ENCODE measurements at places on chromosomes 7 and 10. TPM values are rescaled to one million over a fixed set of nuclear protein-coding genes. Genes with fewer than 3 reads are reported as not detected.
A peak's percentile ranks its signal among the peaks of the same experiment; 100 is the strongest.

ABCC2 gene
- 0.26 TPM for total RNA-seq

UPK3BL2 gene
- 0.21 TPM for total RNA-seq

PAOX gene
- 4.6 TPM for total RNA-seq

MBLAC1 gene
- total RNA-seq, result 2.7 TPM

ZNF398 gene
- total RNA-seq, result 12.2 TPM

CFAP58 gene
- 0.53 TPM for total RNA-seq

GHRHR gene
- total RNA-seq, result not detected

ACTL6B gene
- not detected for total RNA-seq

PILRA gene
- total RNA-seq, result 0.68 TPM

SGCE gene
- 169 TPM for total RNA-seq

RGR gene
- 1.9 TPM for total RNA-seq

- no peak for DNase-seq
Measured at GRCh38 chr7:77288676-77289320, 89.2 kb upstream of the FGL2 start.

DNA sequence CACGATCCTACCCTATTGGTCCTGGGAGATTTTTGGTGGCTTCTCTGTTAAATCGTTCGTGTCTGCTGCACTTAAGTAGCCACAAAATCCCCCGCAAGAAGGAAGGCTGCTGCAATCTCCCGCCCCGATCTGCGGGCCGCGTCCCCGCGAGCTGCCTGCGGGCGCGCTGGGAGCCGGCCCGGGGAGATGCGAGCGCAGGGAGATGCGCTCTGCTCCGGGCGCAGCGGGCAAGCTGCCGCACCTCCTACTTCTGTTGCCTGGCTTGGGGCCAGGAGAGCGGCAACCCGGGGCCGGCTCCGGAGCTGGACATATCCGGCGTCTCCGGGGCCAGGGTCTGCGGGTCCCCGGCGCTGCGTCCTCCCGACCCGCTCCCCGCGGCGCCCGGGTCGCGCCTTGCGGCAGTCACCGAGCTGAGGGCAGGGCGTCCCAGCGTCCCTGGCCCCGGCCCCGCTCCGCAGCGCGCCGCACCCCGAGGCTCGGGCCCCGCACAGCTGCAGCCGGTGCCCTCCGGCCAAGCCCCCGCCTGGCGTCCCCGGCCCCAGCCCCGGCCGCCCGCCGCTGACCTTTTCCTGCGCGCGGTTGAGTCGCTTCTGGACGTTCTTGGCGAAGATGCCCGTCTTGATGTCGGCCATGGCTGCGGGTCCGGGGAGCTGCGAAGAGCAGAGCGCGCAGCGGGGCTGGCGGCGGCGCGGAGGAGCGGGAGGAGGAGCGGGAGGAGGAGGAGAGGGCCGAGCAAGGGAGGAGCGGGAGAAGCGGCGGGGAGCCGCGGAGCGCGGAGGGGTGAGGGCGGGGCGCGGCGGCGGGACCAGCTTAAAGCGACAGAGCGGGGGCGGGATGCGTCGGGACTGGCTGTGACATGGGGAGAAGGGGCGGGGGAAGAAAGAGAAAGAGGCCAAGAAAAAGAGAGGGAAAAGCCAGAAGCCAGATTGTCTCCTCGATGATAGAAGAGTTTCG, at the start of gene AMPH:
Gene AMPH, minus strand, starts transcription at position 654 of the 954 bp plus-strand sequence. Its CDS starts 22 bp downstream, at position 632.
- DNase-seq, result peak; percentile 92

- DNase-seq, result no peak
Measured at GRCh38 chr7:133568544-133568943, 315.7 kb downstream of the EXOC4 start.

- no peak for DNase-seq
Measured at GRCh38 chr7:11858622-11859302, 26.8 kb upstream of the THSD7A start.

DNA sequence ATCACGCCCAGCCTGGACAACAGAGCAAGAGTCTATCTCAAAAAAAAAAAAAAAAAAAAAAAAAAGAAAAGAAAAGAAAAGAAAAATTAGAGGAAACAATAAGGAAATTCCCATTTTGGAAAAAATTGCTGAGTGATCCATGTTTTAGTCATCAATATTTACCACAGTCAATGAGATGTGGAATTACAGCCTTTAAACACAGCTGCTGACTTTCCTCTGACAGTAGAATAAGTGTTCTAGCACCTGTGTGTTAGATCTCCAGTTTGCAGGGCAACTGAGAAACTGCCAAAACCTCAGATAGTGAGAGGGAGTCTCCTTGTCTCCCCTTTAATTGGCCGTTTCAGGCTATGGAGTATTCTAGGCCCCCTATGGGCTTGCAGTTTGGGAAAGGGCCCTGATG, 520.1 kb downstream of the KCNMA1 start:
- no peak for DNase-seq

GRCh38 chr10:44183667-44184632, 200.9 kb downstream of the CXCL12 start:
- no peak for DNase-seq

- DNase-seq, result peak; percentile 47
Measured at GRCh38 chr7:71313553-71313952, 181.6 kb downstream of the GALNT17 start.

GRCh38 chr7:118502235-118502634, 277.7 kb downstream of the ANKRD7 start:
- DNase-seq, result no peak

- DNase-seq, result peak; percentile 26
Measured at GRCh38 chr7:13016592-13017332, 329.3 kb downstream of the ARL4A start.

GRCh38 chr10:71773221-71773971, at the start of gene VSIR:
TSS of gene VSIR (minus strand) at chr10:71773520. CDS start at chr10:71773439, 81 bp downstream.
- DNase-seq, result peak; percentile 93

GRCh38 chr10:6406220-6407033, 173.6 kb downstream of the PRKCQ start:
- DNase-seq, result no peak

DNA sequence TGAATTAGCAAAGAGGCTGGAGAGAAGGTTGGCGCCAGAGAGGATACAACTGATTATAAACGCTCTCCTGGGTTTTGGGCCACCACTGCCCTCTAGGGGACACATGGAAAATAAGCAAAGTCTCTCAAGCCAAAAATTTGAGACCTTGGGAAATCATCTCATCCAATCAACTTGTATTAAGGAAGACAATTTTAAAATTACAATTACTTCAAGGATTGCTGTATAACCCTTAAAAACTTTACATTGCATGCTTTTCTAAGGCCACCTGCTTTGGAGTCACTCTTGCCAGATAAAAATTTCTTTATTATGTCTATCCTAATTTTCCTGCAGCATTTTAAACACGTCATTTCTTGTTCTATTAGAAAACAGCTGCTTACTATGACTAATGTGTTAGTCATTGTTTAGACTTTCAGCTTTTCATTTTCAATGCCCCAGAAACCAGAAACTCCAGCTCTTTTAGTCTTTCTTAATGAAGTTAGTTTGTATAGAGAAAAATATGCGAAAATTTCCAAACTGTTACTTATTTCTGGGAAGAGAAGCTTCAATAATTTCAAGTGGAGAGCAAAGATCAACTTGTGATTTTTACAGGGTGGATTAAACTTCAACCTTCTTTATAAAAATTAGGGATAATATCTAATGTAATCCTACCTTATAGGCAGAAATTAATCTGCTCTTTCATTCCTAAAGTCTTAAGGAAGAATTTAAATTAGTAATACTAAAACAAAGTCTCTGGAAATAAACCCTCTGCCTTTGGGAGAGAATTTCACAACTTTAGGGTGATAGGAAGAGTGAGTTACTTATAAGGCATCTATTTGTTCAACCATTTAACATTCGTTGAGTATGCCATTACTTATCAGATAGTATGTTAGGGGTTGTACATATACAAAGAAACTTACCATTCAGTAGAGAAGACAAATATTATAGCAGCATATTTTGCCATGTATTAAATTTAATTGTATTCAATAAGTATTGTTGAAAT, 20.6 kb upstream of the RHOBTB1 start:
- peak; percentile 72 for DNase-seq

GRCh38 chr10:121525251-121526134, 72.8 kb downstream of the FGFR2 start:
- DNase-seq, result no peak

- no peak for DNase-seq
Measured at GRCh38 chr7:69962186-69963065, 364.2 kb downstream of the AUTS2 start.

DNA sequence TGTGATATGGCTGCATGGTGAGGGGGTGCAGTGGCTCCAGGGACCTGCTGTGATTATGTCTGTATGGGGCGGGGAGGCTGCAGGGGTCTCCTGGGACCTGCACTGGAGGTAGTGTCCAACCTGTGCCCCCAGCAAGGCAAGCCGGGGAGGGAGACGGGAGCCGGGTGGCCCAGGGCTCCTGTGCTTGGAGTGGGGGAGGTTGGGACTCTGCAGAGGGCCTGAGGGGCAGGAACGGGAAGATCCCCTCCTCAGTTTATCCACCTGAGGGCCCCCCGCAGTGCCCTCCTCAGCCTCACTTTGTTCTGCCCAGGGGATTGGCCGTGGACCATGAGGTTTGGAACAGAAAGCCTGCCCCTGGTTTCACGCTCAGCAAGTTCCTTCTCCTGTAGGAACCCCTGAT, 22.8 kb upstream of the PWWP2B start:
- DNase-seq, result no peak

- no peak for DNase-seq
Measured at GRCh38 chr7:118606602-118607001, 382.1 kb downstream of the ANKRD7 start.

- no peak for DNase-seq
Measured at GRCh38 chr10:128860574-128860973, 606.5 kb upstream of the MGMT start.

DNA sequence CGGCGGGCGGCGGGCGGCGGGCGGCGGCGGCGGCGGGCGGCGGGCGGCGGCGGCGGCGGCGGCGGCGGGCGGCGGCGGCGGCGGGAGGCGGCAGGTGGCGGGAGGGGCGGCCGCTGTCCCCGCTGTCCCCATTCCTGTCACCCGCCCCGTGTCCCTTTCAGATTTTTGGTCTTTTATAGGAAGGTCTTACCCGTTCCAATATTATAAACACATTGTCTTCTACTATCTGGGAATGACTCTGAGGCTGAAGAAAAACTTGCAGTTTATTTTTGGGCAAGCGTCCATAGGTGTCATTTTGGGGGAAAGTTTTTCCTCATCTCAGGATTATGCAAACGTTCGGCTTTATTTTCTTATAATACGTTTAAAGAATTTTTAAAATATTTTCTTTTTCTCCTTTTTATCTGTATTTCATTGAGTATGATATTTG, 578 bp downstream of the ZNF713 start:
- DNase-seq, result no peak

DNA sequence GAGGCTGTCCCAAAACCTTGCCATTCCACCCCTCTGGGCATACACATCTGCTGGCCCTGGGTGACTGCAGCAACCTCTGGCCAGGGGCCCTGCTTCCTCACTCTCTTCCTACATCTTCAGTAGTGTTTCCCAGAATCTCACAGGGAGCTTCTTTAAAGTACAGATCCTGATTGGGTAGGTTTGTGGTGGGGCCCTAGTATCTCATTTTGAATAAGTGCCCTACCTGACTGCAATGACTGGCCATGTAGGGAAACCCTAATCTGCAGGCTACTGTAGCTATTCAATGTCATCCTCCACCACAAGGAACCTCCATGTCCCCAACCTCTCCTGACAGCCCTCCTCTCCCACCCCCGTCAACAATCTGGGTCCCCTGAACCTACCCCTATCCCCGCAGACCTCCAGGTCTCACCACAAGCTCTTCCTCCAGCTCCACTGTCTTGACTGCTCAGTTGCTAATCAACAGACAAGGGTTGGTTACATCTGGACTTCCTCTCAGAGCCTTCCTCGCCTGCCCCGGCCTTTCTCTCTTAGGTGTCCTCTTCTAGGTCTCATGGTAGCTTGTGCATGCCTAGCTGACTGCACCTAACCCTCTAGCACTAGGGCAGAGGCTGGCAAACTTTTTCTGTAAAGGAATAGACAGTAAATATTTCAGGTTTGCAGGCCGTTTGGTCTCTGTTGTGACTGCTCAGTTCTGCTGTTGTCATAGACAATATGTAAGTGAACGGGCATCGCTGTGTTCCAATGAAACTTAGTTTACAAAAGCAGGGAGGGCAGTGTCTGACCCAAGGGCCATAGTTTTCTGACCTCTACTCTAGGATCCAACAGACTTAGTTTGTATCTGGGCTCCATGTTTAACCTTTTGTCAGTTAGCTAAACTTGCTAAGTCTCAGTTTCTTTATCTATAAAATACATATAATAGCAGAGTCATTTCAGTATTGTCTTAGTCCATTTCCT, 121.1 kb downstream of the AOAH start:
- DNase-seq, result no peak

GRCh38 chr7:16734148-16734726, 19.3 kb upstream of the TSPAN13 start:
- no peak for DNase-seq

GRCh38 chr10:24150853-24151252, 58.1 kb upstream of the KIAA1217 start:
- DNase-seq, result no peak

DNA sequence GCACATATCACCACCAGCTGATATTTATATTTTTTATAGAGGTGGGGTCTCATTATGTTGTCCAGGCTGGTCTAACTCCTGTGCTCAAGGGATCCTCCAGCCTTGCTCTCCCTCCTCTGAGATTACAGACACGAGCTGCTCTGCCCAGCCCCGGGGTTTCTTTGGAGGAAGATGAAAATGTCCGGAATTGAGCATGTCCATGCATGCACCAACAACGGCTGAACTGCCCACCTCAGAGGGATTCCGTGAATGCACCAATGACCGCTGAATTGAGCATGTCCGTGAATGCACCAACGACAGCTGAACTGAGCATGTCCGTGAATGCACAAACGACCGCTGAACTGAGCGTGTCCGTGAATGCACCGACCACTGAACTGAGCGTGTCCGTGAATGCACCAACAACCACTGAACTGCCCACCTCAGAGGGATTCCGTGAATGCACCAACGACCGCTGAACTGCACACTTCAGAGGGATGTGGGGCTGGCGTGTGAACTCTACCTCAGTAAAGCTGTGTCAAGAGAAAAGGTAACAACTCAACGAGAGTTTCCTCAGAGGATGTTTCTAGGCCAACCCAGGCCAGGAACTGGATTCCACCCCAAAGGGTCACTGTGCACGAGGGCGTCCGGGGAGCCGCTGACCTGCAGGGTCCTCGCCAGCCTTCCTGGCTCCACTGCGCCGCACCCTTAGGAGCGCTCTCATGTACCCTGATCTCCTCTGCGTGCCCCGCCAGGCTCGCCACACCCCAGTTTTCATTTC, 34.9 kb upstream of the INPP5A start:
- DNase-seq, result no peak

- peak; percentile 50 for DNase-seq
Measured at GRCh38 chr7:104341546-104341945, 13.1 kb downstream of the LHFPL3 start.

- no peak for DNase-seq
Measured at GRCh38 chr7:95881597-95881996, 109.2 kb downstream of the DYNC1I1 start.

DNA sequence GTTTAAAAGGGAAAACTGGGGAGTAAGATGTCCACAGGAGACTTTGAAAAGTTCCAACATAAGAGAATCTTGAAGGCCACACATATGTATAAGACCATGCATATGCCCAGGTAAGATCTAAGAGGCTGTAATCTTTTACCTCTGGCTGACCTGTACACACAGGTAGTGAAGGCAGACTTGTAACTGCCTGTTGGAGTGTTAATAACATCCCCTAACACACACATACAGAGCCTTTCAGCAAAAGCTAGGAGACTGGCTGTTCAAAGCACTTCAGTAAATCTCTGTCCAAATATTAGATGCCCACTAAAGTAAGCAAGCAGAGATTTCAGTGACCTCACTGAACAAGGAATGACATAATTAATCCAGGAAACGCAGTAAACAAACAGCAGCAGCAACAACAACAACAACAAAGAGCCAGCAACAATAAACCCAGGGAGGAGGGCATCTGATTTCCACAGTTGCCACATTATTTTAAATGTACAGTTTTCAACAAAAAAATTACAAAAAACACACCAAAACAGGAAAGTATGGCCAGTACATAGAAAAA, 15.0 kb downstream of the CYP51A1 start:
- no peak for DNase-seq

All from neural progenitor cell (in vitro differentiated cells).